ENCODE measurements at places on chromosomes 7 and 10. TPM values are rescaled to one million over a fixed set of nuclear protein-coding genes. Genes with fewer than 3 reads are reported as not detected.
A peak's percentile ranks its signal among the peaks of the same experiment; 100 is the strongest.

The STOX1 gene
- polyA plus RNA-seq: 3.4 TPM

- DNase-seq: no peak
These were observed 14.1 kb downstream of the OGDHL start for GRCh38 chr10:49748006-49748405.

GRCh38 chr7:69577221-69577620 lies 21.1 kb upstream of the AUTS2 start:
- peak; percentile 42 for DNase-seq

The C10orf105 gene
- polyA plus RNA-seq: 0.16 TPM

DNA sequence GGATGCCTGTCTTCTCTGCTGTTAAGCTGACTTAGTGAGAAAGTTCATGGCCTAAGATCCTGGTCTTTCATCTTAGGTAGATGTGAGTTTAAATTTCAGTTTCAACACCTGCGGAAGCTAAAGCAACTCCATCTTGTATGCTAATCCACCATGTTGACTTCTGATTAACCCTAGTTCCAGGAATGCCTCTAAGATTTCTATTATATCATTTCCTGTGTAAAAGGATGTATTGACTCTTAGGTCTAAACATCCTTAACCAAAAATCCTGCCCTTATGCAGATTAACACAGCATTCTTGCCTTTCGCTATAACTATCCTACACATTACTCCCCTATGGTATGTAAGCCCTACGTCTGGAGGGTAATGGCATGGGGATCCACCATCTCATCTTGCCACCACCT lies 94.4 kb upstream of the CCDC6 start:
- DNase-seq: no peak

GRCh38 chr7:1160670-1161021 lies 650 bp upstream of the ZFAND2A start:
- DNase-seq: no peak

DNA sequence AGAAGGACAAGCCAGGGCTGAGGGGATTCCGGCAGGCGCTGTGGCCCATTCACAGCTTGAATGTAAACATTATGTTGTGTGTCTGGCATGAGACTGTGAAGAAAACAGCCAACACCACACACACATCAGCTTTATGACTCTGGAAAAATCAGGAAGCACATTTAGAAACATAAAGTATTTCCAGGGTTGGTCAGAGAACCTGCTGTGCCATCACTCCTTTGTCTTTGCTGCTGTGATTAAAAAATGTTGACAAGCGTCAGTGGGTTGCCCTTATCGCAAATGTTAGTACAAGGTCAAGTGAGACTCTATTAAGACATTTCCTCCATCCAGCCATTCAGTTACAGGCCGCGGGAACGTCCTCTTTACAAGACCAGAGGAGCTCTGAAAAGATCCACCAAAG lies 95.4 kb downstream of the TAX1BP1 start:
- DNase-seq: no peak

GRCh38 chr10:121851786-121852185 lies 76.0 kb downstream of the ATE1 start:
- DNase-seq: no peak

All from muscle of arm (tissue), 14 donors.